Stimulated activated CD4-positive, alpha-beta T cell treated with anti-CD3 and anti-CD28 coated beads, Interleukin-2, amount 100 ng/mL, for 24 hours (primary cell): ENCODE measurements at places on chromosomes 3 and 15.

GRCh38 chr15:32873284-32874114 is 155.7 kb downstream of the GREM1 start:
- no peak for DNase-seq

- no peak for DNase-seq
These were observed 25.4 kb upstream of the LSAMP start for GRCh38 chr3:116470605-116471197.

DNA sequence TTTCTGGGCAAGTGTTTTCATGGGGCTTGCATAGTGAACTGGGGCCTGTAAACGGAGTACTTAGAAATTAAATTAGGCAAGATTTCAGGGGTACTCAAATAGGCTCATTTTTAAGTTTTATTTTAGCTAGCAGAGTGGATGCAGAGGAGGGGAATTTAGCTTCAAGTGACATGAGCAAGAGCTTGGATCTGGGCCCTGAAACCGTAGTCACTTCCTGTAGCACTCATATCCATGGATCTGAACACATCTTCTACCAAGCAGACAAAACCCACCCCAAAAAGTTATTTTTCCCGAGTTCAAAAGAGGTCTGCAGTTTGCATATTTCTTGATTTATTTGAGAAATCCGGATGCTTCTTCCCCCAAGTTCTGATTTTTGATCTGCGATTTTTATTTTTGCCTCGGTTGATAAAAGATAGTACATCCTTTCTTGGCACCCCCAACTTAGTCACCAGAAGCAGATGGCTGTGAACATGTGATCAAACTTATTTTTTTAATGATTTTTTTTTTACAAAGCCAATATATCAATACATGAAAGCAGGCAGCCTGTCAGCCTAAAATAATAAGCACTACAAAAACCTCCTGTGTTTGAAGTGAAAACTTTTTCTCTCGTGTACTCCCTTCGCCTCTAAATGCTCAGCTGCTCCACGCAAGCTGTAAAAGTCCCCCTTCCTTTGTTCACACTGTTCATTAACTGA is 36.6 kb upstream of the STT3B start:
- DNase-seq: no peak

GRCh38 chr3:44098656-44099415 is 142.8 kb upstream of the TOPAZ1 start:
- no peak for DNase-seq

DNA sequence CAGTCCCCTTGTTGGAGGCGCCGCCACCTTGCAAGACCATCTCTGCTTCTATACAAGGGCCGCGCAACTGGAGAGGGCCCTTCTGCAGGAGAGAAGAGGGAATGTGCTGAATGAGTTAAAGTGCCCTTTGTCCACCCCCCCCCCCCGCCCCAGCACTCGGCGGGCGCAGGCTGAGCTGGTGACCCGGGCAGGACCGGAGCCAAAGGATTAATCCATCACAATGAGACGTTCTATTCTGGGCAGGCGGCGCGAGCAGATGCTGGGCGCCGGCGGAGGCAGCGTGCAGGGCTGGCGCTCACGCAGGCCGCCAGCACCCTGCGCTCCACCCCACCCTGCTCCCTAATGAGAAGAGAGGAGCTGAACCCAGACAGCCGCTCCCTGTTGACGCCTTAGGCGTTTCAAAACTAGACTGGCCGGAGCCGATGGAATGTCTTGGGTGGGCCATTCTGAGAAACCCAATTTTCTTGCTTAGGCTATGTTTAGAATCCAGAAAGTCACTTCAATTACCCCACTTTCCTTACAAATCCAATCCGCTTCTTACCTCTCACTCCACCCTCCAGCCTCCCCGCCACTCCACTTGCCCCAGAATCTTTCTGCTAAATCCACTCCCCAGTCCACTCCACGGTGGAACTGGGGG is 32.9 kb downstream of the GJD2 start:
- peak; percentile 1 for DNase-seq

GRCh38 chr15:66578286-66578875 is 12.6 kb upstream of the LCTL start:
- DNase-seq: no peak

DNA sequence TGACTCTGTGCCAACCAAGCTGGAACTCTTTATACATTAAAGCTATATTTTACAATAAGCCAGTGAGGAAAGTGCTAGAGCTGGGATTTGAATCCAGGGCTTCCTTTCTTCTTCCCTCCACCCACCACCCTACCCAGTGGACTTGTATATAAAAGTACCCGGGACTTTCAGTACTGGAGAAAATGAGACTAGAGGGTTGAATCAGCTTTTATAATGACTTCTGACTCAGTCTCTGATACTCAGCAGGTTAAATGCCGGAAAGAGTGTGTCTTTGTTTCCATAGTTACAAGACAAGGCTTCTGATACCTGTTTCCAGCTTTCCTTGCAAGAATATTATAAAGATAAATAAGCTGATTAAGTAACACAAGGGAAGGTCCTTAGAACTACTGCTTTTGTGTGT is 80.9 kb downstream of the FRMD4B start:
- DNase-seq: no peak

DNA sequence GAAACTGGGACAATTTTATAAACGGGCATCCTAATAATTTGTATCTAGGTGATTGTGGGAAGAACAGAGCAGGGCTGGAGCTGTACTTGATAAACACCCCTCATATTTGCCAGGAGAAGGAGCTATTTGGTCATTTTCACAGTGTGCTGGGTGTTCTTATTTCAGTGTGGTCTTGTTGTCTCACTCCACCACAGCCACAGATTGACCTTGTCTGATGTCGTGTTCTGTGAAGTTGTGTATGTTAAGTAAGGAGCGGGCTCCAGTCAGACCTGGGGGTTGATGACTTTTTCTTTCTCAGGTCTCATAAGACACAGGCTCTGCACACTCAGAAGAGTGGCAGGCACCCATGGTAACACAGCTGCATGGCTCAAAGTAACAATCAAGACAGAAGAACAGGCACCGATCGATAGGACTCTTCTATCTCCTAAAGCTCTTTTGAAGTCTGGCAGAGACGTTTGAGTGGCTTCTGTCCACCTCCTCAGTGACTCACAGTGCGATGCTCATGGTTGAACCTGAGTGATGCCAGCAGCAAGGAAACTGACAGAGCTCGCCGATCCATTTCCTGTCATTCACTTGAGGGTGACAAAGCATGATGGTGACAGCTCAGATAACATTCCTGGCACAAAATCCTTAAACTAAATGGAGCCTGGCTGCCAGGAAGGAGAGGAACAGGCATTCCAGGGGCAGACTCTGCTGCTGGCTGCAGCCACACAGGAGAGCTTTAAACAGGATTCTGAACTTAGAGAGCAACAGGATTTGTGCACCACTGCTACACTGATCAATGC is 20.8 kb downstream of the DPH3 start:
- DNase-seq: no peak
